H4 (cell line): ENCODE measurements at places on chromosomes 5 and 9.

- DNase-seq: no peak
These were observed 5.3 kb upstream of the PLPP1 start for GRCh38 chr5:55540024-55540423.

- DNase-seq: no peak
These were observed 2.6 kb downstream of the FOXD1 start for GRCh38 chr5:73445665-73446630.

GRCh38 chr9:107587191-107587963, 97.8 kb upstream of the KLF4 start:
- DNase-seq: no peak

DNA sequence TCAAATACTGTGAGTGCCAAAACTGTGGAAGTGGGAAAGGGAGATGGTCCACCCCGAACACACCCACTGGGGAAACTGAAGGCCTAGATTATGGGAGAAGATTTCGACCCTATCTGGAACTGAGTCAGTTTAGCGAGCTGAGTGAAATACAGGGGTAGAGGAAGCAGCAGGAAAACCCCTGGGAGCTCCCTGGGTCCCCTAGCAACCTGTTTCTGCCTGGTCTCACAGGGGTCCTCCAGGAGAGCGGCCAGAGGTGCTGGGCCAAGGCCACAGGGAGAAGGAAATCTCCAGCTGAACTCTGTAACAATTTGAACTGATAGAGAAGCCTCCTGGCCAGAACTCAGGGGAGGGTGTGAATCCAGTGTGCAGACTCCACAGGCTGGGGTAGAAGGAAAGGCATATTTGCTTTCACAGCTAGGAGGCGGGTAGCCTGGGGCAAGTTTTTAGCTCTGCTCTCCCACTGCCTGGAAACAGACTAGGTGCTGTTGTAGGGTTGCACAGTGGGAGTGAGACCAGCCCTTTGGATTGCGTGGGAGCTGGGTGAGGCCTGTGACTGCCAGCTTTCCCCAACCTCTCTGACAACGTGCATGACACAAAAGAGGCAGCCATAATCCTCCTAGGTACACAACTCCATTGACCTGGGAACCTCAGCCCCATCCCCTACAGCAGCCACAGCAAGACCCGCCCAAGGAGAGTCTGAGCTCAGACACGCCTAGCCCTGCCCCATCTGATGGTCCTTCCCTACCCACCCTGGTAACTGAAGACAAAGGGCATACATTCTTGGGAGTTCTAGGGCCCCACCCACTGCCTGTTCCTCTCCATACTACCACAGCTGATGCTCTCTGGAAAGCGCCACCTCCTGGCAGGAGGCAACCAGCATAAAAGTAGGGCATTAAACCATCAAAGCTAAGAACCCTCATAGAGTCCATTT, 78.8 kb upstream of the GPBP1 start:
- peak; percentile 11 for DNase-seq

DNA sequence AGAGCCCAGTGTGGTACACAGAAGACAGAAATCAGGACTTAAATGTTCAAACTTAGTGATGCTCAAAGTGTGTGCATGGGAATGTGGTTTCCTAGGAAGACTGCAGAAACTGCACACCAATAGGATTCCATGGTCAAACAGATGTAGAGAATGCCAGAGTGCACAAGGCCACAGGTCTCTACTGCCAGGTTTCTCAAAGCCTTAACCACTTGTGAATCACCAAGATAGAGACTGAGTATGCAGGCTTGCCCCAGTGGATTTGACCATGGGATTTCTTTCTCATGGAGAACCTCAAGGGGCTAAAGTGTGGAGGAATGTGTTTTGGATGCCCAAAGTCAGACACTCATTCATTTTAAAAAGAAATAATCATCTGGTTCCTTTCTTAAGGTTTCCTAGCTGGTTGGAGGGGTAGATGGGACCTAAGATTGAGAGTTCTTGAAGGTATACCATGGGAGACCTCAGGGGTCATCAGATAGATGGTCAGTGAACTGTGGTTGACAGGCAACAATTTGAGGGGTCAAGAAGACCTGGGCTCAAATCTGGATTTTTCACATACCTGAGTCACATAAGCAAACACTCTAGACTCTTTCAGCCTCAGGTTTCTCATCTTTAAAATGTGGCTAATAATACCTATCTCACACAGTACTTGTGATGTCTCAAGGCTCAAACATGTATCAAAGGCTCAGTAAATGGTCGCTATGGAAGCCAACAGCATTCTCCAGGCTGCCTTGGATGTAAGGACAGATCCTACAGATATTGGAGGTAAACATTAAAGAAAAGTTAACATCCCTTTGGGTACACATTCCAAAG, 81.1 kb downstream of the BOD1 start:
- no peak for DNase-seq

DNA sequence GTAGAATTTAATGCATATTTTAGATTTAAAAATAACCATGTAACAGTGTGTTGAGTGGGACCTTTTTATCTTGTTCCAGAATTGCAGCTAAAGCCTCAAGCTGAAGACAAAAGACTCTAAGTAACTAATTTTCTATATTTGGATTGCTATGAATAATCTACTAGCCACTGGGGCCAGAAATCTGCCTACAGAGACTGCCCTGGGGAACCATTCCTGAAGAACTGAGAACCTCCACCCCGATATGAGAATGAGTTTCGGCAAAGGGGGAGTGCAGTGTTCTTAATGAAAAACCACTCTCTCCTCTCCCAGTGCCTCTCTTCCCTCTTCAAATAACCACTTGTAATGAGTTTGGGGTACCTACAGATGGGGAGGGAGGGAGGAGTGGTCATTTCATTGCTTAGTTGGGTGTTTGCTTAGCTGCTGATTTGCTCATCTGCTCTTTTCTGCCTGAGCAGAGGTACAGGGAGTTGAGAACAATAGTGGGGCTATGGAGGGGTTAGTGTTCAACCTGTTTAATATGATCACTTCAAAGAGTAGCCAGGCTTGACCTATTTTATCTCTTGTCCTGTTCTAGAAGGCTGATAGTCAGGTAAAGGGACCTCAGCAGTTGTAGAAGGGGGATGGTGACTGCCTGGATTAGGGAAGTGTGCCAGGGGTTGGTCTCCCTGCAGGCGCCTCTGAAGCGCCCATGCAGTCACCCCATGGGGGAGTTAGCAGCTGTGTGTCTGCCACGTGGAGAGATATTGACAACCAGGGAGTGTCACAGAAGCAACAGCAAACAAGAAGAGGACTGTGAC, 47.7 kb downstream of the ATG10 start:
- no peak for DNase-seq

DNA sequence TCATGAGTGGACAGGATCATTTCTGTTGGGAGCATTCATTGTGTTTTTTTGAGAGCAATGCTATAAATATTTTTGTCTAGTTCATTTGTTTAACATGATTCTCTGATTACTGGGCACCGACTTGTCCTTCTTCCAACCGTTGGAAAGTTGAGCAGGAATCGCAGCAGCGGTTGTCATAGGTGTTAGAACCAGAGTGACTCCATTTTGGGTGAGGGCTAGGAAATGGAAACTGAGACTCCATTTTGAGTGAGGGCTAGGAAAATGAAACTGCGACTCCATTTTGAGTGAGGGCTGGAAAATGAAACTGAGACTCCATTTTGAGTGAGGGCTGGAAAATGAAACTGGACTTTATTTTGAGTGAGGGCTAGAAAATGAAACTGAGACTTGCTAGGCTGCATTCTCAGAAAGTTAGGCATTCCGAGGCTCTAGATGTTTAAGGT, 100.6 kb downstream of the ICE1 start:
- DNase-seq: peak; percentile 71

- no peak for DNase-seq
These were observed 413.3 kb downstream of the MLLT3 start for GRCh38 chr9:20208961-20209371.

DNA sequence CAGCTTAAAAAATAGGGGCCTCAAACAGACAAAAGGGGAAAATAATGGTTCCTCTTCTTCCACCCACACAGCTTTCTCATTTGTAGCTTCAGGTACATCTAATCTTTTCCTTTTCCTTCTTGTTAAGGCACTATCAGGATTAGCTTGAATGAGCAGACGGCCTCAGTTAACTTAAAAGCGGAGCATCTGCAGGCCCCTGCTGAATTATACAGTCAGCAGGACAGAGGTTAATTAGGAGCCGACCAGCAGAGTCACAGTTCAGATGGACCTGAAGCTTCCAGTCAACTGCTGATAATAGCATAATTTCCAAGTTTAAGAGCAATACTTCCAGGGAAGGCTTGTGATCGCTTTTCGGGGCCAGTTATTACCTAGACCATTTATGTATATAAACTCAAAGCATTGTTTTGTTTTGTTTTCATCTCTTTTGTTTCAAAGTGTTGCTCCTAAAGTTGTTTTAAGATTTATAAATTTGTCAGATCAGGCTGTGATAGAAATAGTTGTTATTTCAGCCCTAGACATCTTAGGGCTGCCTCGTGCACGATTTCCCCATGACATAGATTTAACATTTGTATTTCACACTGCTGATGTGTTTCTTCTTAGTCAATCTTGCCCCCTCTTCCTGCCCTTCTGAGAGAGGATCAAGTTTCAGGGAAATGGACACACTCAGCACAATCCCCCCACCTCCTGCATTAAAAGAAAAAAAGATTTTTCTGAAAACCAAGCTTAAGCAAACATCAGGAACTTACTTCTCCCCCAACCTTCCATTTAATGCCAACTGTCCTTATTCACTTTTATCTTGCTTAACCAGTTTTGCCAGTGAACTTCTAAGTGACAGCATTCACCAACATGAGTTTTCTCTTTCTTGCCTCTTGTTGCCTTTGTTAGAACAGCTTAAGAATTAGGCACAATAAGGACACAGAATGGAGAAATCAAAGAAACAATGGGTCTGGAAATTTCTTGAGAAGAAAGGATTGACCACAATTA, 449.8 kb downstream of the ARHGEF28 start:
- DNase-seq: no peak

DNA sequence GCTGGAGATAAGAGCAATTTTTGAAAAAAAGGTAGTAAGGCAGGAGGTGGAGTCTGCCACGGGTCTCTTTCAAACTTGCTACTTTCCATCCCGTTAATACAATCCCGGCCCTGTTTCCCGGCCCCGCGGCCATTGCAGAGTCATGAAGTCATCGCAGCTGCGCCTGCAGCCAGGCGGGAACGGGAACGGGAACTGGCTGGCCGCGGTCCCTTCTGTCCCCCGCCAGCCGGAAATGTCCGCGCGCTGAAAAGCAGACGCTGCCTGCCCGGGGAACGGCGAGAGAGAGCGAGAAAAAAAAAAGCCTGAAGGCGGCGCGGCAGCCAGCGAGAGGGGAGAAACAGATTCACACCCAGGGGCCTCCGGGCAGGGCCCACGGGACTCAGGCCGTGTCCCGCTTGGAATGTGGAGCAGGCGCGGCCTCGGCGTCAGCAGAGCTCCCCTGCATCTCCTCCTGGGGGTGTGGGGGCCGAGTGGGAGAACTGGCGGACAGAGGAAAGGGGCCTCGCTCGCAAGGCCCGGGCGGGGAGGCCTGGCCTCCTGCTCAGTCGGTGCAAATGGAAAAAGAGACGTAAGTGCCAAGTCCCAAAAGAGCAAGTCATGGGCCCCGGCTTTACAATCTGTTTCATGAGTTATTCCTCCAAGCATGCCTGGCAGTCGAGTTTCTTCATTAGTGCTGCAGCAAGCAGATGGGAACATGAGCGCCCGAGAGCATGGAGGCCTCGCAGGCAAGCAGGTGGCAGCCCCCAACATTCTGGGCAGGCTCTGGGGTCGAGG, 201.2 kb upstream of the GAS1 start:
- DNase-seq: peak; percentile 51

DNA sequence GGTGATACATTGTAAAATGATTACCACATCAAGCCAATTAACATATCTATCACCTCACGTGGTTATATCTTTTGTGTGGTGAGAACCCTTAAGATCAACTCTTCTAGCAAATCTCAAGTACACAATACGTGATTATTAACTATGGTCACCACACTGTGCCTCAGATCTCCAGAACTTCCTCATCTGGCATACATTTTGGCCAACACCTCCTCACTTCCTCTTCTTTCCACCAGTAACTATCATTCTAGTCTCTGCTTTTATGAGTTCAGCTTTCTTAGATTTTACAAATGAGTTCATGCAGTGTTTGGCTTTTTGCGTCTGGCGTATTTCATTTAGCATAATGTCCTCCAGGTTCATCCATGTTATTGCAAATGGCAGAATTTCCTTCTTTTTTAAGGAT, 35.8 kb downstream of the PRKACG start:
- DNase-seq: no peak

GRCh38 chr5:66012271-66012670, 85.9 kb downstream of the ERBIN start:
- no peak for DNase-seq

- no peak for DNase-seq
These were observed 22.3 kb downstream of the LIFR start for GRCh38 chr5:38534156-38534453.

DNA sequence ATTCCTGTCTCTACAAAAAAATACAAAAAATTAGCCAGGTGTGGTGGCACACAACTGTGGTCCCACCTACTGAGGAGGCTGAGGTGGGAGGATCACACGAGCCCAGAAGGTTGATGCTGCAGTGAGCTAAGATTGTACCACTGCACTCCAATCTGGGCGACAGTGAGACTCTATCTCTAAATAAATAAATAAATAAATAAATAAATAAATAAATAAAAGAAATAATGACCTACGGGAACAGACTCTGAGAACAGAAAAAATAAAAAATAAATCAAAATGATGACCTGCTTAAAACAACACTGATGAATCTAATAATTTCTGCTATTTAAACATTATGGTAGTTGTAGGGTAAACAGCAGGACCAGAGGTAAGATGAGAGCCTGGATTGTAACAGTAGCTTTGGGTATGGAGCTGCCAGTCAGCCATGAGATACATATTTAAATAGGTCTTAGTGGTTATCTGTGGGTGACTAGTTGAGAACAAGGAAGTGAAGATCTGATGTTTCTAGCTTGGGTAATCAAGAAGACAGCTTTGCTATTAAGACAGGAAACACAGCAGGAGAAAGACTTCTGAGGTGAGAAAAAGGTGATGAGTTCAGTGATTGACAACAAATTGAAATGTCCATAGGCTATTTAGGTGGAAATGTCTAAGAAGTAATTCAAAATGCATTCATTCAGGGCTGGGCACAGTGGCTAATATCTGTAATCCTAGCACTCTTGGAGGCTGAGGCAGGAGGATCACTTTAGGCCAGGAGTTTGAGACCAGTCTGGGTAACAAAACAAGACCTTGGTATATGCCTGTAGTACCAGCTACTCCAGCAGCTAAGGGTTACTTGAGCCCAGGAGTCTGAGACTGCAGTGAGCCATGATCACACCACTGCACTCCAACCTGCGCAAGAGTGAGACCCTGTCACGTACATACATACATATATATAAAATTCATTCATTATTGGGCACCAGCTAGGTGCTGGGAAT, 11.0 kb downstream of the RNF145 start:
- DNase-seq: no peak

GRCh38 chr9:112078432-112078831, 96.7 kb downstream of the SUSD1 start:
- DNase-seq: no peak

DNA sequence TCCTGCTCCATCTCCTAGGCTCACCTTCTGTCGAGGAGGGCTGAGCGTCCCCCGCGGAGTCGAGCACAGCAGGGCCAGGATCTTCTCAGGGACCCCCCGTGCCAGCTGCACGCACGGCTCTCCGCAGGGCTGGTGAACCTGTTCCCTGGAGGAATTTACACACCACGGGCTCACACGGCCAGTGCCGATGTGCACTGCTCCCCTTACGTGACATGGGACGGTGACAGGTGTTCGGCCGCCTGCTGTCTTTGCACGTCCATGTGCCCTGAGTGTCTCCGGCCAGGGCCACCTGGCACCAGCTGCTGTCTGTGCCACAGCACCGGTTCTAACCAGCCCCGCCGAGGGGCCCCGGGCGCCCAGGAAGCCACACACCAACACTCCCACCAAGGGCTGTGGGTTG, 8.7 kb upstream of the AGPAT2 start:
- DNase-seq: no peak

- no peak for DNase-seq
These were observed 78.8 kb downstream of the SEMA6A start for GRCh38 chr5:116495786-116496357.
